ENCODE measurements at places on chromosomes 6 and 20.

DNA sequence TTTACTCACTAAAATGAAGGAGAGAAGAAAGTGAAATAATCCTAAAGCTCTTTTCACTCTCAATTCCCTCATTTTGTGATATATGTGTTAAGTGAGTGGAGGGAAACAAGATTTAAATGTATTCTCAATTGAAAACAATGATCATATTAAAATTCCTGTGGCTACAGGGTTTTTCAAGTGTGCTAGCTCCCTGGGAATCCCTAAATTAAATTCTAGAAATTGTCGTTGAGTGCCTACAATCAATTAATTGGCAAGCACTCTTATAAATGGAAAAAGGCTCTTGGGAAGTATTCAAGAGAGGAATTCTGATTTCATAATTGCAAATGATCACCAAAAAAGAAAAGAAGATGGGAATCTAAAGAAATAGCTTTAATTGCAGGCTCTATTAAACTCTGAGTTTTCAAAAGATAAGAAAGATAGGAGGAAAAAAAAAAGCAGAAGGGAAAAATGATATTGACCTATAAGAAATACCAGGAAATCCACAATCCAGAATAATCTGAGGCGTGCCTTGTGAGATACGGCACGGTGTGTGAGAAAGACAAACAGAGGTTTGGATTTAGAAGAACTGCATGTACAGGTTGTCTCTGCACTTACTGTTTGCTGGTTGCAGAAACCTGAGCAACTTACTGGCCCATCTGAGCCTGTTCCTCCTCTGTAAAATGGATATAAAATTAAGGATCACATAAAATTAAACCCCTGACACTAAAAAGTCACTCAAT, 18.3 kb upstream of the MBOAT1 start:
- DNase-seq: no peak

DNA sequence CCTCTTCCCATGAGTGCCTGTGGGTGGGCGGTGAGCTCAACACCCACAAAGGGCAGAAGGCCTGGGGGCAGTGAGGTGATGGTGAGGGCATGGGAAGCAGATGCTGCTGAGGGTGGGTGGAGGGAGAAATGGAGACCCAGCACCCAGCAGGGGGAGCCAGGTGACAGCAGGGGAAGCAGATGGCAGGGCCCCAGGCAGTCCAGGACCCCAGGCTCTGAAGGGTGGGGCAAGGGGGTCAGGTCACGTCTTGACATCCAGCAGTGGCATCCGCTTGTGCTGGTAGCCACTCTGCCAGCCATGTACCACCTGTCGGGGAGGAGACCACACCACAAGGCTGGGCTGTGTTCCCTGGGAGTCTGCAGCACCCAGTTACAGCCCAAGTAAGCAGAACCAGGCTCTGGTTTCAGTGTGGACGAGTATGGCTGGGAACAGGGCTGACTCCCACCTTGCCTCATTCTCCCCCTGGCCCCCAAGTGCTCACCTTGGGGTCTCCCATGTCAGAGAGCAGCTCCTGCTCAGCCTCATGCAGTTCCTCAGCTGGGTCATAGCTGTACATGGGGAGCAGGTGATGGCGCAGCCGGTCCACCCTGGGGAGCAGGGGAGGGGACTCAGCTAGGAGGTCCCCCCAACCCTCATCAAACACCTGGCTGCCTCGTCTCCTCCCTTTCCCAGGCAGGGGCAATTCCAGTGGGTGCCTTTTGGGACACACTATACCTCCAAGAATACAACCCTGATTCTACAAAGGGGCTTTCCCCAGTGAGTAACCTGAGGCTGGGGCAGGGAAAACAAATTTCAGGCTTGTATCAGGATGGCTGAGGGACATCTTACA, 2.0 kb downstream of the SMIM29 start:
- peak; percentile 90 for DNase-seq

GRCh38 chr20:17613328-17614175, 43.7 kb downstream of the DSTN start:
- DNase-seq: no peak

- no peak for DNase-seq
Measured at GRCh38 chr20:51121272-51121671, 98.4 kb upstream of the KCNG1 start.

DNA sequence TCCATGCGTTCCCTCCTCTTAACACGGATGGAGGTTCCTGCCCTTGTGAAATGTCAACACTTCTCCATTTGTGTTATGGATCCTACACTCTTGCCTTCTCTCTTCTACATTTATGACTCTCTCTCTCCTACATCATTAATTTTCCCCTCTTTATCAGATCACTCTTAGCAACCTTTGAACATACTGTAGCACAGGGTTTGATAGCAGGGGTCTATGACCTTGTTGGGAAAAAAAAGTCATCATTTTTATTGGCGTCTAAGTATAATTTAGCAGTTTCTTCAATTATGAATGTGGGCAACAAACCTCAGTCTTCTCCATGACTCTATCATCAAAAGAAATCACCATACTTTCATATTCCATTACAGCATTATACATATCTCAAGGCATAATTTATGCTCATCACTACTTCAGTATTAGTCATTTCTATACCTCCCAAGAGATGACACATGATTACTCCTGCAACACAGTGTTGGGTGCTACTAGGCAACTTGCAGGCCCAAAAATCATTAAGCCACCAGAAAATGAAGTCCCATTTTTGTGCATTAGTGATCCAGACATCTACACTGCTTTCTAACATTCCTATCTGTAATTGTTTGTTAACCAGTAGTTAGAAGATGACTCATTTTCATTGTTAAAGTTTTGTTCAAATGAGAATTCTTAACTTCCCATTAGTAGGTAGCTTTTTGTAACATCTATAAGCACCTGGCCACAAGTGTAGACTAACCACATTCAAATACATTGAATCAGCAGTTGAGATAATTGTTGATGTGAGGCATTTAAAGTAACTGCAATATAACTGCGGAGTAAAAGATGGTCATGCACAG, 9.5 kb downstream of the CYP39A1 start:
- peak; percentile 67 for DNase-seq

DNA sequence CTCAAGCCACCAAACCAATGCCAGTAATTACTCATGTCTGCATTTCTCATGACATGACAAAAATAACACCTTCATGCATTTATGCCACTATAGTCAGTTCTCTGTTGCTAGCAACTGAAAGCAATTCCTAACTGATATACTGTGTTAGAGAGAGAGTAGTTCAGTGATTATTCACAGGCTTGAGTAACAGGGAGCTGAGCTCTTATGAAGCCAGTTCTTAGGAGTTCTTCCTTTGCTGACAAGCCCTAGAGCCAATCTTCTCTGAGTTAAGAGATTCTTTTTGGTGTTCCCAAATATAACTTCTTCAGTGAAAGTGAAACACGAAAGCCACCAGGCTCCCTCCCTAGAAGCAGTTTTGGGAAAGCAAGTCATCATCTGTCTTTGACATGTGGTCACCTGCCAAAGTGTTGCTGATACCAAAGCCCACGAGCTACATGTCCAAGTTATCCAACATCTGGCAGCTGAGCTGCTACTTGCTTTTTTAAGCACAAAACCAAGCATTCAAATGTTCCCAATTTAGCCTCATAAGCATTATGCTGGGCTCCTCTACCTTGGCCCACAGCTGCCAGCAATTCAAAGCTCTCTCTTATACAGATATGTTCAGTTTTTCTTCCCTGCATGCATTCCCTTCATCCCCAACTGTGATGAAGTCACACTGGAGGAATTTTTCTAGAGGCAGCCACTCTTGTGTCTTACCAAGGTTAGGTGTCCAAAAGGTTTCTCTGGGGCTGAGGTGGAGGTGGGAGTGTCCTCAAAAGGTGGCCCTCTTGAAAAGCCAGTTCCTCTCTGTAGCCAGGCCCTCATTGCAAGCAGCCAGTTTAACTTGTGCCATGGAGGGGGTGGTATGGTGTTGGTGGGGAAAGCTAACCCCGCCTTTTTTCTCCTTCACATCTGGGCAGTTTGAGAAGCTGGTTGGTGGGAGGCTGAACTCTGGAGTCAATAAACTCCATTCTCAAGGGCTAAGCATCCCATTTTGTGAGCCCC, 92.7 kb upstream of the ARMC2 start:
- DNase-seq: no peak

DNA sequence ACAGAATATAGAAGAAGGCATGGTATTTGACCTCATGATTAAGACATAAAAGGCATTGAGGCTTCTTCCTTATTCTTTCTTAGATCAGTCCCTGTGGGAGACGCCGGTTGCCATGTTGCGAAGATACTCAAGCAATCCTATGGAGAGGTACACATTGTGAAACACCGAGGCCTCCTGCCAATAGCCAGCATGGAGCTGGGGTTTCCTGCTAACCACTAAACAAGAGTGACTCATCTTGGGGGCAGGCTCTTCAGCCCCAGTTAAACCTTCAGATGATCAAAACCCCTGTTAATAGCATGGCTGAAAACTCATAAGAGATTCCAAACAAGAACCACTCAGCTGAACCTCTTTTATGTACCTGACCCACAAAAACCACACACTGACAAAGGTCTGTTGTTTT, 478.8 kb downstream of the CD83 start:
- no peak for DNase-seq

- DNase-seq: no peak
Measured at GRCh38 chr6:135274561-135275293, 93.6 kb downstream of the MYB start.

GRCh38 chr20:44579313-44580081, 2.9 kb upstream of the PKIG start:
- DNase-seq: peak; percentile 72

DNA sequence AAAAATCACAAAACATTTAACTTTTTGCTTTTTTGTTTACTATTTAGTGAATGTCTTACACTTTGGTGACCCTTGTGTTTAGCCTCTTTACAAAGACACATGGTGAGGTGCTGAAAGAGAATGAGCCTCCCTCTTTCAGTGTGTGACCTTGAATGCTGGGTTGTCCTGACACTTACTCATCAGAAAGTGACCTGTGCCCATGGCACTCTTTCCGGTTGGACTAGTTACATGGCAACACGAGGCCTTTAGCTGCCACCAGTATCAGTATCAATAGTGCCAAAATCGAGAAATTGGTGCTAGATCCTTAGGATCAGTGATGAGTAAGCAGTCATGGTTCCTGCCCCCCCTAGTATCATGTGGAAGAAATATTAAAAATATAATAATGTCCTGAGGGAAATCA, 1.7 kb upstream of the RPL7L1 start:
- DNase-seq: peak; percentile 39

DNA sequence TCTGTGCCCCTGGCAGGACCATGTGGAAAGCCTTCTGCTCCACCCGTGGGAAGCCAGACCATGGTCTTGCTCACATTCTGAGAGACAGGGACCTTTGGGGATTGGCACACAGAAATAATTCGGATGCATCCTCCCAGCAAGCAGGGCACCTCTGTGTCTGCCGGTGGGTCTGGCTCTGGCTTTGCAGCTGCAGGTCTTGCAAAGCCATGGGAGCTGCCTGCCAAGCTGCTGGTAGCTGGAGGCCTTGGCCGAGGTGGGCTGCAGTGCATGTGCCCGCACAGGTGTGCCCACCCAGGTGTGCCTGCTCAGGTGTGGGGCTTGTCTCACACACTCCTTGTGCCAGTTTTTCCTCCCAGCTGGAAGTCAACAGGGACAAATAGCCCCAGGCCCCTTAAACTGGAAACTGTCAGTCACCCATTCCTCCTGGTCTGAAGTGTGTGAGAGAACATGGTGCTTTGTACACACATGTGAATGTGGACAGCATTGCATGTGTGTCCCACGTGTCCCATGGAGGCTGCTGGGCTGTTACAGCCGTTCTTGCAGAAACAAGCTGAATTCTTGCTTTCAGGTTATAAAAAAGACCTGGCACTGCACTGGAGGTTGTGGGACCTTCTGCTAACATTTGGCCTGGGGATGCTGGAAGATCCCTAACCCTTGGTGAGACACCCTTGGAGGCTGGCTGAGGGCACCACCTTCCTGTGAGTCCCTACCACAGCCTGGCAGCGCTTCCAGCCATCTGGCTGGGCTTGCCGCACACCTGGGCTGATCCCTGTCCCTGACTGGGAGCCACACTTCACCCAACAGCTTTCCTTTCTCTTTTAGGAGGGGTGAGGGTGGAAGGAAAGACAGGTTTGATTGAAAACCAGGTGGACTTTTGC, 54.9 kb upstream of the SMOC2 start:
- no peak for DNase-seq

GRCh38 chr6:14930366-14930989, 315.4 kb upstream of the JARID2 start:
- DNase-seq: no peak

DNA sequence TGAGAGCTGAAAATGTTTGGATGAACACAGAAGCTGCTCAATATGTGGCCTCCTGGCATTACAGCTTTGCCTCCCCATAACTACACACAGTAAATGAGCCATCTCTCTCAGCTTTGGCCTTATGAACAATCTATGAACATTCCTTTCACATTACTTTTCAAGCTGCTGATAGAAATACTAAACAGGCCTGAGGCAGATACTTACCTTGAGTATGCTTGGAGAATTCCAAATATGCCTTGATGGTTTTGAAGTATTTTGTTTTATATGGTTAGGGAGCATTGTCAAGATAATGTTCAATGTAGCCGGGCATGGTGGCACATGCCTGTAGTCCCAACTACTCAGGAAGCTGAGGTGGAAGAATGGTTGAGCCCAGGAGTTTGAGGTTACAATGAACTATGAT, 104.5 kb downstream of the CD24 start:
- no peak for DNase-seq

GRCh38 chr6:116291701-116292396, 12.1 kb upstream of the TSPYL1 start:
- peak; percentile 16 for DNase-seq

- no peak for DNase-seq
Measured at GRCh38 chr6:105174512-105174911, 5.3 kb downstream of the POPDC3 start.

GRCh38 chr6:5762561-5762968, 244.2 kb downstream of the NRN1 start:
- DNase-seq: no peak

DNA sequence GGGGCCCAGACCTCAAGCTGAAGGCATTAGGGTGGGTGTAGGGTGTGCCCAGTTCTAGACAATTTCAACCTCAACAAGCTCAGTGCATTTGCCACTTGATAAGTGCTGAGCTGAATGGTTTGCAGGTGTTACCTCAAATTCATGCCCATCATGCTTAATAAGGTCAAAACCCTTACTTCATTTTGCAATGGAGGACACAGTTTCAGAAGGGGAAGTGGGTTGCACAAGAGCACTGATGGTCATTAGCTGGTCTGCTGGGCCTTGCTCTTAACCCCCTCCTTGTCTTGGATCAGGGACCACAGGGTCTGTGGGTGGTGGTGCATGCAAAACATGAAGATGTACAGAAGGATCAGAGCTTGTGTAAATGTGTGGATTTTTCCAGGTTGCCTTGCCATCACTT, 71.0 kb upstream of the SIRPA start:
- no peak for DNase-seq

DNA sequence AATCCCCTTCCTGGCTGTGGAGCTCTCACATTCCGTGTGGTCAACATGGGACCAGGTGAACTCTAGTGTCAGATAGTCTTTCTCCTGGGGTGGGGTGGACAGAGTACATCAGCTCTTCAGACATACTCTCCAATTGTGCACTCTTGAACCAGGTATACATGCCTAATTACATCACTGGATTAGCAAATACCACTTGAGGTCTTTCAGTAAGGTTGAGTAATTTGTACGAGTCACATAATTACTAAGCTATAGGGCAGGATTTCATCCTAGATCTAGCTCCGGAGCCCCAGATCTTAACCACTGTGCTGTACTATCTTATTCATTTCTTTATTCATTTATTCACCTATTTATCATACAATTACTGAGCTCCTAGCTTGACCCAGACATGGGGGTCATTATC, 821.3 kb downstream of the TFAP2A start:
- DNase-seq: no peak

- DNase-seq: no peak
Measured at GRCh38 chr6:169285165-169285564, 31.5 kb upstream of the THBS2 start.

Data from Karpas-422 (cell line).